ENCODE measurements at places on chromosomes 12 and 14.

- no peak for DNase-seq
Measured at GRCh38 chr14:95681153-95681552, 5.1 kb upstream of the TCL1B start.

- no peak for DNase-seq
Measured at GRCh38 chr14:53147208-53147607, 5.9 kb downstream of the DDHD1 start.

DNA sequence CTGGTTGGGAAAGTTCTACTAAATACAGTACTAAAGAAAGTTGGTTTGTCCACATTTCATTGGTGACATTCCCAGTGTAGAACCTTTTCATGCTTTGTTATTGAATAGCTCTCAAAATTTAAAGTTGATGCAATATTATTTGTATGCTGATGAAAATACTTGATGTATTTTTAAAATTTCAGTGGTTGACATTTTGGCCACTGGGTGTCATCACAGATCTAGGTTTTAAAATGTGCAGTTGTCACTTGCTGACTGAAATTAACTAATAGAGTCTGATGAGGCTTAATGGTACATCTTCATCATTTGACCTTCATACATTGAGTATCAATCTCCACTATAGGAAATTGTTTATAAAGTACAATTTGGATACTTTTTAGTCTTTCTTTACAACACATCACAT, 37.1 kb downstream of the CMAS start:
- DNase-seq: peak; percentile 12

DNA sequence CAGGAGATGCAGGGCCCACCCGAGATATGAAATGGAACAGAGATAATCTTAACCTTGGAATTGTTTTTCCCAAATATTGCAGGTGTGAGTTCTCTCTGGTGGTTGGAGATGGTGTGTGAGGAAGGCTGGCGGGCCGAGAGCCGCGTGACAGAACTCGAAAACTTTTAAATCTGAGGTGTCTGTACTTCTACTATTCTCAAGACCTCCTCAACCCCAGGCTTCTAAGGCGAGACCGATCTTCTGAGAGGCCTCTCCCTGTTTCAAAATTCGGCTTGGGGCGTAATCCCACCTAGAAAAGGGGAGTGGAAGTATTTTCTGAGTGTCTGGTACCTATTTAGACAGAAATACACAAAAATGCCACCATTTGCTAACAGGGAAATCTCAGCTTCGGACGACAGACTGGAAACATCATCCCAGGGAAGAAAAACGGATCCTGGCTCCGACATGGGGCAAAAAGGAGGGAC, 611 bp downstream of the SARNP start:
- DNase-seq: no peak

All from activated T-cell treated with anti-CD3 and anti-CD28 coated beads, Interleukin-2, amount 50 U/mL, for 4 hours (primary cell).